Muscle of arm (tissue), 14 donors: ENCODE measurements at places on chromosomes 5 and 9. TPM values are rescaled to one million over a fixed set of nuclear protein-coding genes. Genes with fewer than 3 reads are reported as not detected.

DNA sequence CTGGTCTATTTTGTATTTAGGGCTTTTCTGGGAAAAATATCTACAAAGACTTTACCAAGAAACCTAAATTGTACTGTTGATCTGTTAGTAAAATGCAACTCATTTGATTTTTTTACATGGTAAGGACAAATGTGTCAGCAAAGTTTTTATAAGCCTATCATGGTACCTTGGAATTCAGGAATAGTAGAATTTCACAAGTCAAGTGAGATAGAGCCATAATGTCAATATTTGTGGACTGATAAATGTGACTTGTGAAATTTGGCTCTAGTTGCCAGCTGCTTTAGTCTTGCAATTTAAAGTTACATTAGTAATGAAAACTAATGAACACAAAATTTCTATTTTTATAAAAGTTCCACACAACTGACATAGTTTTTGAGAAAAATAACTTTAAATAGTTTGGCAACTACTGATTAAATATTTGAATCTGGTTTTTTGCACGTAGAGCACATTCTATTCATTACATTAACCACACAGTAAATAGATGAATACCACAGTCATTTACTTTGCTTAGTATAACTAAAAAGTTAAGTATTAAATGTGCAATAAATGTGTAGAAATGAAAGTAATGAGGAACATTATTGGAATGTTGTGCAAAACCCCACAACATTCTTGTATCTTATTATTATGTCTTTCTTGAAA is 41.2 kb upstream of the RIOK2 start:
- no peak for DNase-seq

GRCh38 chr5:108924457-108924961 is 176.8 kb downstream of the FER start:
- DNase-seq, result no peak

- no peak for DNase-seq
Observed at GRCh38 chr9:115615821-115616665, 498.1 kb upstream of the TNC start.

GRCh38 chr5:34866989-34867471 is 28.1 kb downstream of the TTC23L start:
- DNase-seq, result no peak

DNA sequence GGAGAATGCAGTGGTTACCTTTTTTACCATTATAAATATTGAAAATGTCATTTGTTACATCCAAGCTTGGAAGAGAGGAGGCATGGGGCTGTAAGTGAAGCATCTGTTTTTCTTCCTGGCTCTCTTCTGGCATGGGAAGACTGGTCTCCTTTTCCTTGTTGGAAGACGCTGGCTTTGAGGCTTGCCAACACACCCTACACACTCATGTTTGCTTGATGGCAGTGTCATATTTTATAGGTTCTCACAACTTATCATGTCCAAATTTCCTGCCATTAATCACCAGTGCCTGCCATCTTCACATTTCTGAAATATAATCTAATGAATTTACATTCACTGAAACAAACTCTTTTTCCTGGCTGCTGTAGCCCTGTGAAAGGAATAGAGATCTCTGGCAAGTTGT is 252.9 kb downstream of the MAN2A1 start:
- peak; percentile 22 for DNase-seq

Gene FOXD4L6
- not detected for polyA plus RNA-seq

Gene CDH10
- polyA plus RNA-seq, result 0.98 TPM

Gene DDX4
- polyA plus RNA-seq, result not detected
